ENCODE measurements at places on chromosomes 6 and 20. TPM values are rescaled to one million over a fixed set of nuclear protein-coding genes. Genes with fewer than 3 reads are reported as not detected.

GRCh38 chr6:53956068-53956711 is 155.1 kb upstream of the MLIP start:
- no peak overlapping the region for H3K27ac ChIP-seq
- peaks cover 3% of the 10 kb centered on the region for H3K4me1 ChIP-seq
- no peaks in the 10 kb centered on the region for H3K36me3 ChIP-seq
- DNase-seq: peak; percentile 70

DNA sequence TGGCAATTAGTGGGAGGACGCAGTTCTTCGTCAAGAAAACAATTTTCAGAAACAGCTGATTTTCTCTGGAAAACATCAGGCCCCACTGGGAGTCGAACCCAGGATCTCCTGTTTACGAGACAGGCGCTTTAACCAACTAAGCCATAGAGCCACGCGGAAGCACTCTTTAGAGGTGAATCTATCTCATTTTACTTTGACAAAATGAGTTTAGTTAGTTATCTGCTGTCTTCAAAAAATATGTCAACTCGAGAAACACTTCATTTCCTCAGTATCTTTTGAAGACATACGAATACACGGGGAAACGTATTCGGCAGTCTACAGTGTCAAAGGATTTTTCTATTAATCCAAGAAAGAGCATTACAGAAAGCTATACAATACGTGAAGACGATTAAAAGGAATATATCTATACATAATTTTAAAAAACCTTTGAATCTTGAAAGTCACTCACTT is 26.7 kb downstream of the GPX6 start:
- peak overlapping the region; percentile 58 for H3K4me3 ChIP-seq
- no peaks in the 10 kb centered on the region for H3K27me3 ChIP-seq
- no peak overlapping the region for H3K27ac ChIP-seq
- H3K4me1 ChIP-seq: no peaks in the 10 kb centered on the region
- H3K36me3 ChIP-seq: no peaks in the 10 kb centered on the region

- DNase-seq: peak; percentile 93
- H3K4me3 ChIP-seq: peak overlapping the region; percentile 97
- H3K36me3 ChIP-seq: peaks cover 10% of the 10 kb centered on the region
- H3K27me3 ChIP-seq: no peaks in the 10 kb centered on the region
Observed at GRCh38 chr6:85452441-85452881, 2.6 kb downstream of the NT5E start.

- H3K4me3 ChIP-seq: peak overlapping the region; percentile 82
- DNase-seq: no peak
- no peaks in the 10 kb centered on the region for H3K27me3 ChIP-seq
- H3K4me1 ChIP-seq: no peaks in the 10 kb centered on the region
- H3K27ac ChIP-seq: no peak overlapping the region
Observed at GRCh38 chr6:166341464-166341863, 881 bp downstream of the SFT2D1 start.

HSPA1B gene
- 118 TPM for total RNA-seq

PHF20 gene
- 30.3 TPM for total RNA-seq

BTBD3 gene
- 44.7 TPM for total RNA-seq

Data from IMR-90 (cell line).